Foreskin melanocyte (primary cell): ENCODE measurements at places on chromosomes 7 and 10.

DNA sequence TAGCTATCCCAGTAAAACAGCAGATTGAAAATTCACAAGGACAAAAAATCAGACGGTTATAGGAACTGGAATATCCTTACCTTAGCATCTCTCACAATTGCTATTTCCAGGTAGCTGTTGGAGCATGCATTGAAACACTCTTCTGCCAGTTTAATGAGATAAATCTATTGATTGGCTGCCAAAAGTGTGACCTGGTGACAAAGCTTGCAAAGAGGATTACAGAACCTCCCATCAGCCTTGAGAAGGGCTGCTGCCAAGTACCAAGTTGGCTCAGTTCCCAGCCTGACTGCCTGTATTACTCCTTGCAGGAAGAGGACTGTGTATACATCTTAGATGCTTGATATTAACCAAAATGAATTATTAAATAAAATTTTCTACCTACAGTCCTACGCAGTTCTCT lies 5.1 kb downstream of the PRLHR start:
- no peak for DNase-seq

DNA sequence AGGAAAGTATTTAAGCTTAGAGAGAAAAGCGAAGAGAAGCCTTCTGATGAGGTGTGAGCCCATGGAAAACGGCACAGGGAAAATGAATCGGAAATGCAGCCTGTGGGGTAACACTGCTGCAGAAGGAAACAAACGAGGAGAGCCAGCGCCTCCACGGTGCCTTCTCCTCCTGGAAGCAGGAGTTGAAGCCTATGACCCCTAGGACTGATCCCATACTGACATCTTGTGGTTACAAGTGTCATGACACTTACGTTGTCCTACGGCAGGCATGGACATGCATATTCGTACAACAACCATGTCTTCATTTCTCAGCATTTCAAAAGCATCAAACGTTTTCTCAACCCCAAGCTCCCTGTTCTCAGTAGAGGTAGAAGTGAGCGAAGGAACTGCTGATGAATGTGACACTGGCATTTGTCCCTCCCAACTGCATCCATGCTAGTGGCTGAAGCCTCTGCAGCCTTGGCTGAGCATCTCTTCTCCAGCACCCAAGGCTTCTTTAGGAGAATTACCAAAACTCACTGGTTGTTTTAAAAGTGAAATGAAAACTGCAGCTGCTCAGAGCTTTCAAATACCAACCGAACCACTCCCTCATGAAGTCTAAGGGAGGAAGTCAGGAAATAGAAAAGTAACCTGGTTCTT lies 160.2 kb downstream of the JAZF1 start:
- DNase-seq: peak; percentile 76

GRCh38 chr10:29067161-29067560 lies 221.7 kb upstream of the LYZL1 start:
- DNase-seq: peak; percentile 48

- DNase-seq: no peak
Observed at GRCh38 chr10:60430017-60430416, 40.3 kb upstream of the ANK3 start.

DNA sequence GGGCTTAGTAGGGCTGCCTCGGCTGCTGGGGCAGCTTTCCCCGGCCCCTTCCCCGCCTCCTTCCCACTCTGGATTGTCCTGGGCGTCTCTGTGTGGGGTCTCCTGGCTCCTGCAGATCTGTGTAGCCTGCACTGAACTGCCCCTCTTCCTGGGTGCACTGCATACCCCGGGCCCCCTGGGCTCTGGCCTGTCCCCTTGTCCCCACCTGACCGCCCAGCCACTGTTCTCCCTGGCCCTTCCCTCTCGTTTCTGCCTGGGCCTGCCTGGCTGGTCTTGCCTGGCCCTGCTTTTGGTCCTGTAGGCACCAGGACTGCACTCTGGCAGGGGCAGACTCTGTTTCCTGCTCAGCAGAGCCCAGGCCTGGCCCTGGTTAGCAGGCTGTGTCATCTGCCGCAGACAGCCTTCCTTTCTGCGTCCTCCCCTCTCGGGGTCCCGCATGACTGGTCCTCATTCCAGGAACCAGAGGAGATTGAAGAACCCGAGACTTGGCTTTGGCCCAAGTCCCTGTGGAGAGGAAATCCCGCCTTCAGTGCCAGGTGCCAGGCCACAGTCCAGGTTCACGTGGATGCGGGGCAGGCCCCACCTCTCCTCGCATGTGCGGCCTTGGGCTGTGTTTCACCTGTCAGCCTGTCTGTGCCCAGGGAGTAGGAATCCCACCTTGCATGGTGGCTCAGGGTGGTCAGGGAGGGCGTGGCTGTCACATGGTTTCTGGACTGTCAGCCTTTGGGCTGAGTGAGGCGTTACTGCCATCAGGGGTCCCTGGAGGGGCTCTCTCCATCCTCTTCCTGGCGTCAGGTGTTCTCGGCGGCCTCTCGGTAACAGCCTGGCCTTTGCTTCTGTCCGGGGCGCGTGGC lies 9.2 kb downstream of the INPP5A start:
- no peak for DNase-seq

DNA sequence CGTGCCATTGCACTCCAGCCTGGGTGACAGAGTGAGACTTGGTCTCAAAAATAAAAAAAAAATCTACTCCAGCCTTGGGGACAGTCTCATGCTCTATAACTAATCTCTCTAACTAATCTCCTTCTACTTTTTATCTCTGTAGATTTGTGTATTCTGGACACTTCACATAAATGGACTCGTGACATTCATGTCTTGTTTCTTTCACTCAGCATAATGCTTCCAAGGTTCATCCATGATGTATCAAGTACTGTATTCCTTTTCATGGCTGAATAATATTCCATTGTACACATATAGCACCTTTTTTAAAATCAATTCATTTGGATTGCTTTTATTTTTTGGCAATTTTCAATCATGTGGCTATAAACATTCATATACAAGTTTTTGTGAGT lies 9.8 kb upstream of the COL26A1 start:
- no peak for DNase-seq

DNA sequence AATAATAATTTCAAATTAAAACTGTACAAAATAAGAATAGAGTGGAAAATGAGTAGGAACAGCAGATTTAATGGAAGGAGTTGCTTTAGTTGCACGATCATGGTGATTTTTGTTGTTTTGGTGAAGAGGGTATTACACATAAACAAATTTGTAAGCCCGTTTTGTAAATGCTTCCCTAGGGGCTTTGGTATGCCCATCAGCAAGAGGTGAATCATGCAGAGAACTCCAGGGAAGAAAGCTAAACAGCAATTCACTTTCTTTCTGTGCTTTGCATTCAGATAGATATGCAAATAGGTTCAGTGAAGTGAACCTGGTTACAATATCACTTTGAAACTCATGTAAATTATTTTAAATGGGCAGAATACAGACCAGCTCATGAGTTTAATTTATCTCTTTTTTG lies 422.2 kb upstream of the MTPN start:
- no peak for DNase-seq

DNA sequence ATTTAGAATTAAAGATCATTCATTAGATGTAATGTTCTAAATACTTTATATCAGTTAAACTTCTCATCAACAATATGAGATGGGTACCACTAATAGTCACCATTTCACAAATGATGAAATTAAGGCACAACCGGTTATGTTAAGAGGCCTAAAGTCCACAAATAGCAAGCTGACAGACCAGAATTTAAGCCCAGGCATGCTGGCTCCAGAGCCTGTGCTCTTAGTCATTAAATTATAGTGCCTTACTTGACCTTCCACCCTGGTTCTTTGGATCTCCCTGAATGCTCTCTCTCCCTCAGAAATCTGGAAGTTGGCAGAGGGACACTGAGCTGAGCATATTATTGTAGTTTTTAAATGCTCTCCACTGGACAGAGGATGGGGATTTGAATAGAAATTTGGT lies 3.6 kb downstream of the LIPN start:
- no peak for DNase-seq

DNA sequence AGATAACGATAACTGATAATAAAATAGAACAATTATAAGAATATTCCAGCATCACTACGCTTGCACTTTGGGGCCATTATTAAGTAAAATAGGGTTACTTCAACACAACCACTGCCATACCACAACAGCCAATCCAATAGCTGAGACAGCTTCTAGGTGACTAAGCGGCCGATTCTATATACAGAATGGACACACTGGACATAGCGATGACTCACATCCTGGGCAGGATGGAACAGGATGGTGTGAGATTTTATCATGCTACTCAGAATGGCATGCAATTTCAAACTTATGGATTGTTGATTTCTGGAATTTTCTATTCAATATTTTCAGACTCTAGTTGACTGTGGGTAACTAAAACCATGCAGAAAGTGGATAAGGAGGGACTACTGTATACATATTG lies 920.9 kb downstream of the LRMDA start:
- DNase-seq: peak; percentile 59

DNA sequence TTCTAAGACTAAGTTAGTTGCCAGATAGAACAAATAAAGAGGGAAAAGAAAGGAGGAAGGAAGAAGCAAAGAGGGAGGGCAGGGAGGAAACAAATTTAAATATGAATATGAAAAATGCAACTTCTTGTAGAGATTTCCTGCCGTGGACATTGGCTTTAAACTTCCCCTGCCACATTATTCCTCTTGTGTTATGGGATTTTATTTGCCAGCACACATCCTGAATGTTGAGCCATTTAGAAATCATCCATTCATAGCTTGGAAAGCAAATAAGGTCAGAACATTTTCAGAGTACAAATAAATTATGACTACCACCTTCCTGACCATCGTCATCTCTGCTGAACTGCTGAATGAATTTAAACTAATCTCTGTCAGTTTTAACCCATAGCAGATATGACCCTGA lies 911.9 kb upstream of the LRRN3 start:
- DNase-seq: no peak

GRCh38 chr10:43979551-43979950 lies 330.9 kb upstream of the ZNF32 start:
- DNase-seq: no peak

- DNase-seq: no peak
Observed at GRCh38 chr7:85521108-85521694, 334.3 kb upstream of the SEMA3D start.

GRCh38 chr10:44261710-44262455 lies 123.0 kb downstream of the CXCL12 start:
- no peak for DNase-seq

DNA sequence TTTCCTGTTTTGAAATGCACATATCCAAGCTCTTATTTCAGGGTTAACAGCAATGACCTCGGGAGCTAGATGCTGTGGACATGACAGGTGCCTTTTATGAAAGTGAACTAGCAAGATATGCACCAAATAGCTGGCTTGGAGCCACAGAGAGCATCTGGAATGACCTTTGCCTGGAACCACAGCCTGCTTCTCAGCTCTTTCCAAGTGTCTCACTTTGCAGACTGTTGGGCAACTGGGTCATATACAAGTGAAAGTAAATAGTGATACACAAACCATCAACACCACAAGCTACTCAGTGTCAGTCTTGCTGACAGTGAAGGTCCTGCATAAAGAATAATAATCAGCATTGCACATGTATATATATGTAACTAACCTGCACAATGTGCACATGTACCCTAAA lies 183.5 kb downstream of the RNF133 start:
- DNase-seq: no peak

- DNase-seq: no peak
Observed at GRCh38 chr10:21721000-21721665, 187.1 kb downstream of the MLLT10 start.

GRCh38 chr7:2906197-2906931 lies 62.3 kb upstream of the GNA12 start:
- no peak for DNase-seq

DNA sequence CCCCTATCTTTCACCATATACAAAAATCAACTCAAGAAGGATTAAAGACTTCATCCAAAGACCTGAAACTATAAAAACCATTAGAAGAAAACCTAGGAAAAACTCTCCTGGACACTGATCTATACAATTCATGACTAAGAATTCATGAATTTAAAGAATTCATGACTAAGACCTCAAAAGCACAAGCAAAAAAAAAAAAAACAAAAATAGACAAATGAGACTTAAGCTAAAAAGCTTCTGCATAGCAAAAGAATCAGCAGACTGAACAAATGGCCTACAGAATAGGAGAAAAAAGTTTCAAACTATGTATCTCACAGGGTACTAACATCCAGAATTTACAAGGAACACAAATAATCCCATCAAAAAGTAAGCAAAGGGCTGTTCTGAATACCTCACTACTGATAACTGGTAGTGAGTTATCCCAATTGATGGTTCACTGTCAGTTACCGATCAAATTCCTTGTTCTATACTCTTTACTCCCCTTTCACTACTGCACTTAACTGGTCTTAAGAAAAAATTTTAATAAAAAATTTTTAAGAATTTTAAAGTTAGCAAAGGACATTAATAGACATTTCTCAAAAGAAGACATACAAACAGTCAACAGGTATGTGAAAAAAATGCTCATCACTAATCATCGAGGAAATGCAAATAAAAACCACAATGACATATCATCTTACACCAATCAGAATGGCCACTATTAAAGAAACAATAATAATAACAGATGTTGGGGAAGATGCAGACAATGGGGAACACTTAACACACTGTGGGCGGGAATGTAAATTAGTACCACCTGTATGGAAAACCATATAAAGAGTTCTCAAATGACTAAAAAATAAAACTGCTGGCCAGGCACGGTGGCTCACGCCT lies 33.2 kb downstream of the KMT2C start:
- DNase-seq: peak; percentile 39

GRCh38 chr7:35319606-35320005 lies 65.7 kb upstream of the TBX20 start:
- DNase-seq: no peak

GRCh38 chr10:112810711-112811151 lies 139.3 kb upstream of the TCF7L2 start:
- DNase-seq: no peak

DNA sequence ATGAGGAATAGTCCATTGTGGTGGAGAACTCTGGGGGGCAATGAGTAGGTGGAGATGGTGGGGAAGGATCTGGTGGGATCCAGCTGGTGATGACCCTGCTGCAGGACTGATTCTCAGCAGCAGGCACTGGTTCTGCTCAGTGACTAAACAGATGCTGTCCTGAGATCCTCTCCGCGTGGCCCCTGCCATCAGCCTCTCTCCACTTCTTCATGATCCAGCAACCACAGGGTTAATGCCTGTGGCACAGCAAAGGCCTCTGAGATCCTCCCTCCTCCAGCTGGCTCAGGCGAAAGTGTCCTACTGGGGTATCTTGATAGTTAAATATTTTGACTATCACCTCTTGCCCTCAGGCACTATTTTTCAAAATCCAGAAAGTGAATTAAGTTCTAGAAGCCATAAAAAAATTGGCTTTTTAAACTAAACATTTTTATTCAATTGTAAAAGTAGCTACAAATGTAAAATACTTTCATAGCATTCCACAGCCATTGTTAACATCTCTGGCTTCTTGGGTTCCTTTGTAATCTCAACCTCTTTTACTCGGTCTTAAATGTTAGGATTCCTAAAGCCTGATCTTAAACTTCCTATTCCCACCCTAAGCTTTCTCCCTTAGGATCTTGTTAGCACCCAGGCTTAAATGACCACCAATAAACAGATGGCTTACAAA lies 13.1 kb downstream of the PLAU start:
- DNase-seq: no peak

DNA sequence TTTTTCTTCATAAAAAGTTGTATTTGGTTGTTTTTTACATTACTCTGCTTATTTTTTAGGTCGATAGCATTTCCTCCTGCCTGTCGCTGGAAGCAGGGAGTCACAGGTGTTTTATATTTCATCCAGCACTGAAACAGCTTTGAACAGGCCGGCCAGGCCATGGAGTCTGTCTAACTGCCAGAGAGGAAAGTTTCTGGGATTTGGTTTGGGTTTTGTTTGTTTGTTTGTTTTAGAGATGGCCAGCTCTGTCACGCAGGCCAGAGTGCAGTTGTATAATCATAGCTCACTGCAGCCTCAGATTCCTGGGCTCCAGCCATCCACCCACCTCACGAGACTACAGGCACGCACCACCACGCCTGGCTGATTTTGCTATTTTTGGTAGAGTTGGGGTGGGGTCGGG lies 23.4 kb downstream of the PROSER2 start:
- DNase-seq: no peak

GRCh38 chr7:28536259-28536658 lies 123.9 kb downstream of the CREB5 start:
- no peak for DNase-seq
